Stimulated activated naive CD8-positive, alpha-beta T cell treated with anti-CD3 and anti-CD28 coated beads, Interleukin-15, amount 100 ng/mL, for 72 hours (primary cell): ENCODE measurements at places on chromosomes 4 and X.

DNA sequence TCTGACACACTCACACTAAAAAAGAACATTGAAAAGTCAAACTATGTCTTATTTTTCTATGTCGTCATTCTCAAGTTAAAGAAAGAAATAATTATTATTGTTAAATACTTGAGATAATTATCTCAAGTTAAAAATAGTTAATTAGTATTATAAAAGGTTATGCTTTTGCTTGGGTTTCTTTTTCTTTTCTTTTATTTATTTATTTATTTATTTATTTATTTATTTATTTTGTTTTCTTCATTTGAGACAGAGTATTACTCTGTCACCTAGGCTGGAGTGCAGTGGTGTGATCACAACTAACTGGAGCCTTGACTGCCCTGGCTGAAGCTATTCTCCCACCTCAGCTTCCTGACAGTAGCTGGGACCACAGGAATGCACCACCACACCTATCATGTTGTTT lies 59.9 kb downstream of the UBQLN2 start:
- no peak for DNase-seq

GRCh38 chrX:14864631-14865030 lies 8.2 kb downstream of the FANCB start:
- no peak for DNase-seq

DNA sequence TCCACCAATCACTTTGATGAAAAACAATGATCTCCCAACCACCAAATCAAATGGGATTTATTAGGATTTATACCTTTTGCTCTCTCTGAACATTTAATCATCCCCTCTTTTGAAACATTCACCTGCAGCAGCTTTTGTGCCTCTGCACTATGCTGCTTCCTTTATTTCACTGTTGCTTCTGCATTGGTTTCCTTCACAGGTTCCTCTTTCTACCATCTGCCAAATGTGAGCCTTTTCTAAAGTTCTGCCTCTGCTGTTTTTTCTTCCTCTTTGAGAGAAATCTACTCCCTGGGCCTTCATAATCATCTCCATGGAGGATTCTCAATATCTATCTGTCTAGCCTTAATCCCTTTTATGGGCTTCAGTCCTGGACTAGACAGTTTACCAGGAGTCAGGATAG lies 24.7 kb downstream of the CUL4B start:
- DNase-seq, result no peak

GRCh38 chrX:16444353-16444752 lies 205.6 kb upstream of the S100G start:
- no peak for DNase-seq

DNA sequence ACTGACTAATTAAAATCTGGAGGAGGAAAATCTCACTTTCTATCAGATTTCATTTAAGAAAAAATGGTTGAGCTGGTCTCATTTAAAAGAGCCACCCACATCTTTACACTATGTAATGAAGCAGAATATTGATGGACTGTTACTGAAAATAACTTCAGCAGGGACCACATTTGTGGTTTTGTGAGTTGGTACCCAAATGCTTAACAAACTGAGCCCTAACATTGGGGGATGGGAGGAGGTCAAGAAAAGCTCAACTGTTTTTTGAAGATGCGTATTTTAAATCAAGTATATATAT lies 30.1 kb downstream of the HOPX start:
- DNase-seq, result no peak
